DND-41 (cell line): ENCODE measurements at places on chromosomes 3 and 15.

GRCh38 chr3:98733053-98733811 lies 29.9 kb upstream of the ST3GAL6 start:
- peak; percentile 74 for DNase-seq

GRCh38 chr15:21268436-21268940 lies 171.8 kb downstream of the POTEB3 start:
- DNase-seq = no peak

GRCh38 chr15:68625853-68626252 lies 47.1 kb downstream of the CORO2B start:
- DNase-seq = no peak

GRCh38 chr3:159131376-159131775 lies 329.5 kb downstream of the MFSD1 start:
- DNase-seq = no peak

- DNase-seq = no peak
Observed at GRCh38 chr3:179150610-179151009, 2.5 kb downstream of the PIK3CA start.

GRCh38 chr3:17287006-17287689 lies 402.4 kb downstream of the PLCL2 start:
- DNase-seq = no peak

DNA sequence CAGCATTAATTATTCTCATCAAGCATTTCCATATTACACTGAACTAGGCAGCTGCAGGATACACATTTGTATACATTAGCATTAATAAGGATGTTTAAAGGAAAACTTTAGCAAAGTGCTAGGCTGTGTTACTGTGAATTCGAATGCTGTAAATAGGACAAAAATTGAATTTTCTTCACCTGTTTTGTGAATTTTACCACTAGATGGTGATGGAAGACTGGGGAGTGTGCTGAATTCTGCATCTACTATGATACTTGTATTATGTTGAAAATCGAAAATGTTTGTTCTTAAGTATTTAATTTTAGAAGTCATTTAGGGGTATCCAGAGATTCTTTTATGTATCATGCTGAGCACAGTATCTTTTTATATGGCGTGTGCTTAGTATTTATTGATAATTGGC lies 12.3 kb upstream of the P2RY14 start:
- no peak for DNase-seq

- DNase-seq = no peak
Observed at GRCh38 chr15:67109141-67110034, 44.0 kb downstream of the SMAD3 start.

DNA sequence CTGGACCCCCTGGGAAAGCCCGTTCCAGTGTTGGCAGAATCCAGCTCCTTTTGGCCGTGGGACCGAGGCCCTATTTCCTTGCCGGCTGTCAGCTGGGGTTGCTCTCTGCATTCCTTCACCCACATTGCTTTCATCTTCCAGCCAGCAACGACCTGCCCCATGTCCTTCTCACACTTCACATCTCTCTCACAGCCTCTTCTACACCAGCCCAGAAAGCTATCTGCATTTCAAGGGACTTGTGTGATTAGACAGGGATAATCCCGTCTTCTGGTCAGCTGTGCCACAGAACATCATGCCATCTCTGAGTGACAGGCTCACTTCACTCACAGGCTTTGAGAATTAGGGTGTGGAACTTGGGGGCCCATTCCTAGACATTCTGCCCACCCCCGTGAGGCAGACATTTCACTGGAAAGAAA lies 16.4 kb downstream of the EFCC1 start:
- DNase-seq = no peak

GRCh38 chr3:27220166-27220565 lies 149.0 kb downstream of the NEK10 start:
- no peak for DNase-seq

DNA sequence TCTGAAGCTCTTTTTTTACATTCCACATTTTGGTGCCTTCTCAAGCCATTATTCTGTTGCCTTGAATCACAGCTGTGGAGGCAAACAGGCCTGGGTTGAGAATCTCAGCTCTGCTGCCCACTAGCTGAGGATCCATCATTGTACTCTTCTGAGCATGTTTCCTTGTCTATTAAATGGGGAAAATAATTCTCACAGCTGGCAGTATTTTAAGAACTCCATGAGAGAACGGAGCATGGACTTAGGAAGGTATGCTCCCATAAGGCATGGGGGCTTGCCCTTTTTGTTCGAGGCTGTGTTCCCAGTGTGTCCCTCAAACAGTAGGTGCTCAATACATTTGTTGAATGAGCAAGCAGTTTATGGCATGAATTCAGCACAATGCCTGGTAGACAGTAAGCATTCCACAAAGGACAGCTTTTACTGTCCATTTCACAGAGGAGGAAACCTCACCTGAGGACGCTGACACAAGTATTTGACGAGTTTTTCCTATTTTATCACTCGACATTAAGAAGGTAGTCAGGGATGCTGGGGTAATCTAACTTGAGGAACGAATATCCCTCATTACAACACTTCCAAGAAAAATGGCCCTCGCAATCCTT lies 2.1 kb upstream of the PTPRG start:
- no peak for DNase-seq

DNA sequence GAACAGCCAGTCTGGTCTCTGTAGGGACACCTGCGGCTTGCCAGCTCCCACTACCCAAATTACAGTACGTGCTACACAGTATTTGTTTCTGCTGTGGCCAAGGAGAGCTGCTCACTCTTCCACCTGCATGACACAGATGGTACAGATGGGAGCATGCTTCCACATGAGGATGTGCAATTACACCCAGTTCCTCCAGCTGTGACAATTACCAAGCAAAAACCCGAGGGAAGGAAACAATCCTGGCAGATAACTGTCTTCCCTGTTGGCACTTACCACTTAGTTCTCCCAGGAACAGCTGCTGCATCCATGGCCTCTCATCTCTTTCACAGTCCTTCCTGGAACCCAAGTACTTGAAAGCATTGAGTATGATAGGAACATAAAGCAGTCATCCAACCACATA lies 34.4 kb downstream of the DET1 start:
- DNase-seq = no peak

DNA sequence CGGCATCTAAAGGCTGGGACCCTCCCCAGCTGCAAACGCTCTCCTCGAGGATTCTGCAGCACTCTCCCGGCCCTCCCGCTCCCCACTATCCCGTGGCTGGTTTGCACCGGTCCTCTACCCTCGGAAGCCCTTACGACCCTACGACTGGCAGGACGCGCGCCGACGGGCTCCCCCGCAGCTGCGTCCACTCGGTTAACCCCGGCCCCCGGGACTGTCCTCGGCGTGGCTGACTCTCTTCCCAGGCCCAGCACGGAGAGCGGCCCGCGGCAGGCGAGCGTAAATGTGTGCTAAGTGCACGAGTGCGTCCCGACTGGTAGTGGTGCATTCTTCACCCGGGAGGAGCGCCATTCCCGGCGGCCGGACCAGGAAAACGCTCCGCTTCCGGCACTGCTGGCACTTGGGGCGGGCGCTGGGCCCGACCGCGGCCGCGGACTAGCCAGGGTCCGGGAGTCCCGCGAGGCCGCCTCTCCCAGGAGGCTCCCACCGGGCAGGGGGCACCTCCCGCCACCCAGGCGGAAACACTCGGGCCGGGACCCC lies 508 bp downstream of the GORASP1 start:
- DNase-seq = peak; percentile 16

DNA sequence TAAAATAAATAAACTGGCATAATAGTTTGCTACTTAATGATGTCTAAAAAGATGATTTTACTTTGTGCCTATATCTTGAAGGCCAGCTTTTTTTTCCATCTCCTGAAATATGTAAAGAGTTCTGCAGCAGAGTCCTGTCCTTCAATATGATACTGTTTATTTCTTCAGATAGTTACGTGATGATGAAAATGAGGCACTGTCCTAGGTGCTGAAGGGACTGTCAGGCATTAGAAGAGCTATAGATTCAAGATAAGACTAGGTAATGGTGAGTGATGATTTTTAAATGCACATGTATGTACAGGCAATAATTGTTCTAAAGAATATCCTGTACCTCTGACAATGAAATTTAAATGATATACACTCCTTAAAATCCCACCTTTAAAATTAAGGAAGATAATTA lies 326.9 kb upstream of the DNAJC19 start:
- peak; percentile 30 for DNase-seq

DNA sequence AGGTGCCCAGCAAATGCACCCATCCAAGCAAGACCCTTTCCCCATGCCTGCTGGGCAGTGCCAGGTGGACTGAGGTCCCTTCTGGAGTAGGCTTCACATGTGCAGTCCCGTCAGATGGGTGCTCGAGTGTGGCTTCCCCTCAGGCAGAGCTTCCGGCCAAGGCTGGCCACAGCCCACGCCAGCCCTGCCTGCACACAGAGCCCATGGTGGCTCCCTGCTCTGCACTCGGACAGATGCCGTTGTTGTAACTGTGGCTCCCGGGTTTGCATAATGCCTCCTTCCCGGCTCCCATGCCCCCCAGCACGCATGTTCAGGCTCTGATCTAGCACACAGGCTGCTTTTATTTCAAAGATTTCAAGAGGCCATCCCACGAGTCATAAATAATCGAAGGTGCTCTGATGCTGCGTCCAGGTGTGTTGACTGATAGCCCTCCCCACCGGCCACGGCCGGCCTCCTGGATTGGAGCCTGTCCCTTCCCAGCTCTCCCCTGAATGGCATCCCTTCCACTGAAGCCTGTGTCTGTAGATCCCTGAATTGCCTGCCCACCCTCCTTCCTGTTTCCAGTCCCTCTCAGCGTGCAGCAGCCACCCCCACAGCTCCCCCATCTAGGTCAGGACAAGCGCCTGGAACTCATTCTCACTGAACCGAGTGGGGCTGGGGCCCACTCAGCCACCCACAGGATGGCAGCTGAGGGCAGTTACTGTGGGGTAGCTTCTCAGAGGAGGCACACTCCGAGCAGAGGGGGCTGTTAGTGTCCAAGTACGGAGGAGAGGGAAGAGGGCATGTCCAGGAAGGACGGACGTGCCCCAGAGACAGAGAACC lies 100.0 kb upstream of the LINGO1 start:
- DNase-seq = no peak

- no peak for DNase-seq
Observed at GRCh38 chr3:35929158-35929557, 289.8 kb downstream of the ARPP21 start.

- DNase-seq = no peak
Observed at GRCh38 chr3:125322166-125322565, 53.0 kb downstream of the ZNF148 start.

- no peak for DNase-seq
Observed at GRCh38 chr3:33941804-33942203, 143.4 kb downstream of the PDCD6IP start.

DNA sequence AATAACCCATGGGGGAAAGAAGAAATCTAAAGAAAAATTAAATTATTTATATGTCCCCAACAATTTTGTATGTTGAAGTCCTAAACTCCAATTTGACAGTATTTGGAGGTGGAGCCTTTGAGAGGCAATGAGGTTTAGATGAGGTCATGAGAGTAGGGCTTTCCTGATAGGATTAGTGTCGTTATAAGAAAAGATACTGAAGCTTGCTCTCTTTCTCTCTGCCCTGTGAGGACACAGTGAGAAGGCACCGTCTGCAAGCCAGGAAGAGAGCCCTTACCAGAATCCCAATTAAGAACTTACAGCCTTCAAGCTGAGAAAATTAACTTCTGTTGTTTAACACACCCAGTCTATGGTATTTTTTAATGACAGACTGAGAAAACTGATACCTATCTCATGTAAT lies 16.1 kb upstream of the OR5AC2 start:
- DNase-seq = no peak

DNA sequence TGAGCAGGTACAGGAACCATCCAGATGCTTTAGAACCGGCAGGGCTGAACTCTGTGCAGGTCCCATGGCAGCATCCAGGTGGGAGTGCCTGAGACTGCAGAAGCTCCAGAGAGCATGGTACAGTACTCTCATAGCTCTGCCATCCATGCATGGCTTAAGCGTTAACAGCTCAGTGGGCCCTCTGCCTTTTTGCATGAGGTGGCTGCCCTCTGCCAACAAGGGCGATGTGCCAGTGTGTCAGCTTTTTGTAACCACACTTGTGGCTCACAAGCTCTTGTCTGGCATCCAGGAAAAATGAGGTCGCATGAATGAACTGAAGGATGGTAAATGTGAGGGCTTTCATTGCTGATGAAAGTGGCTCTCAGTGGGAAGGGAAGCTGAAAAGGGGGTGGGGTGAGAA lies 950.1 kb downstream of the DIPK2A start:
- no peak for DNase-seq

- peak; percentile 19 for DNase-seq
Observed at GRCh38 chr3:55180936-55181535, 253.2 kb upstream of the LRTM1 start.

- DNase-seq = no peak
Observed at GRCh38 chr3:107425033-107425432, 47.8 kb downstream of the CCDC54 start.

DNA sequence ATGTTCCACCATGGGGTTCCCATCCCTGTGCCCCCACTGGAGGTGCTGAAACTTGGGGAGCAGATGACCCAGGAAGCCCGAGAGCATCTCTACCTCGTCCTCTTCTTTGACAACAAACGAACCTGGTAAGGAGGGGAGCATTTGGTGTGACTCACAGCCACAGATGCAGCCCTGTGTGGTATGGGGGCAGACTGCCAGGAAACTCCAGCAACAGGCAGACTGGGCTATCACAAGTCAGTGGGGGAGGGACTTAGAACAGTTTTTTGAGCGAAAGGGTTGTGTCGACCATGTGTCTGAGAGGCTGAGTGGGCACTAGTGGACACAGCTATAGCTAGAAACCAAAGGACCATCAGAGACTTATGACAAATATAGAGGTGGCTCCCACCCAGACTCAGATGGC lies 3.4 kb upstream of the OGG1 start:
- no peak for DNase-seq

- no peak for DNase-seq
Observed at GRCh38 chr15:44836094-44836493, 99.8 kb downstream of the TRIM69 start.

- no peak for DNase-seq
Observed at GRCh38 chr3:74349015-74349414, 265.4 kb downstream of the CNTN3 start.

DNA sequence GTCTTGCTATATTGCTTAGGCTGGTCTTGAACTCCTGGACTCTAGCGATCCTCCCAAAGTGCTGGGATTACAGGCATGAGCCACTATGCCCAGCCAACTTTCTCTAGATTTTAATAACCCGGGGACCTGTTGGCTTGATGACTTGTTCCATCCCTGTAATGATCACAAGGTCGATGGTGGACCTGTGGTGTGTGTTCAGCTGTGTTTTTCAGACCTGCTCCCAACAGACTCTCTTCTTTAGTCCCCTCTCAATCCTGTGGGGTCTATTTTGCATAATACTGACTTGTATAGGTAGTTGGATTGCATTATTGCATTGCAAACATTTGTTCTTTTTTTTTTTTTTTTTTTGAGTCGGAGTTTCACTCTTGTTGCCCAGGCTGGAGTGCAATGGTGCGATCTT lies 1.9 kb downstream of the MAP2K1 start:
- no peak for DNase-seq

GRCh38 chr3:160678292-160678842 lies 1.4 kb downstream of the ARL14 start:
- DNase-seq = no peak

- no peak for DNase-seq
Observed at GRCh38 chr3:101531473-101532086, 18.6 kb upstream of the SENP7 start.
